ENCODE measurements at places on chromosomes 4 and X.

DNA sequence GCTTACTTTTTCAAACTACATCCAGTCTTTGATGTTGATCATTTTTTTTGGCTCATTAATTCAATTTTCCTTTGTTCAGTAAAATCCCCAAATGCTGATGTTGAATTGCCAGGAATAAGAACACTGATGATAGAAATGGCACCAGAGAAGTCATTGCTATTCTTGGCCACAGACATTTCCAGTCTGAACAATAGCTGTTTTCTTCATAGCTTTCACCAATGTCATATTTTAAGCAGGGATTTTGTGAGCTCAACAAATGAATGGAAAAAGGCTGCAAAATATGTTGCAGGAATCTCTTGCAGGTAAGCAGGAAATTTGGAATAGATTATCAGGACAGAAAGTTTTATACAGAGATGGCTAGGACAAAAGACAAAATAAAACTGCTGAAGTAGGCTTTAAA, 40.5 kb upstream of the GLRB start:
- no peak for DNase-seq

- DNase-seq = no peak
Observed at GRCh38 chrX:99777912-99778311, 632.2 kb downstream of the PCDH19 start.

DNA sequence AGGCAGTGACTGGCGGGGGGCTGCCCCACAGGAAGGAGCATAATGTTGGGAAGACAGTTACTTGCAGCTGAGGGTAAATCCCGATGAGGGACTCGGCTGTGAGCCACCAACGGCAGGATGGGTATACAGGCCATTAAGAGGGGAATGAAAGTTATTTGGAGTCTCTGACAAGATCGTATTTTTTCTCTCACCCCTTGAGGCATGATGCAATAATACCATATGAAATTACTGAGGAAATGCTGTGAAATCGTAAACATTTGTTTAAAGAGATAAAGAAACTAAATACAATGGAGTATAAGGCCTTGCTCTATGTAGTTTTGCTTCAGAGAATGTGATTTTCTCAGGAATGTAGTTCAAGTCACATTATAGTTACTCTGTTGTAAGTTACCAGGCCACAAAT, 12.7 kb downstream of the IL1RAPL1 start:
- DNase-seq = no peak

DNA sequence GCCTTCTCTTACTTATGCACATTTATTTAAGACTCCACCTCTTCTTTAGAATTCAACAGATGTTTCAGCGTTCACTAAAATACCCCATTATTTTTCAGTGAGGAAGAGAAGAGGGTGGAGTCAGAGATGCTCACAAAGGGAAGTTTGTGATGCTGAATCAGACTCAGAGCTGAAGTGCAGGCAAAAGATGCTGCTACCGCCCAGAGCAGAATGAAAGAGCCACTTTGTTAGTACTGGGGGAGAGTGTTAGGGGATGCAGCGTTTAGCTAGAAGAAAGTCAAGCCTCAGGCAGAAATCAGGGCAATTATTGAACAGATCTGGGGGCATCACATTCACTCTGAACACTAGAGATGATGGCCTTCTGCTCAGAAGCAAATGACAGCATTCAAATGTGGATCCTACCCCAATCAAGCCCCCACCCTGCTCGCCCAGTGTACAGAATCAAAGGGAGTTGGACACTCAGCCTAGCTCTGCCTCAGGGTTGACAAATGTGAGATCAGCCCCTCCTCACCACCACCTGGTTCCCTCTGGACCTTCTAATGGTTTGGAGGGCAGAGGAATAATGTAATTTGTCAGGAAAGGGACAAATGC, 138.3 kb downstream of the UNC5C start:
- DNase-seq = no peak

GRCh38 chr4:37002625-37003024, 241.9 kb upstream of the NWD2 start:
- no peak for DNase-seq

DNA sequence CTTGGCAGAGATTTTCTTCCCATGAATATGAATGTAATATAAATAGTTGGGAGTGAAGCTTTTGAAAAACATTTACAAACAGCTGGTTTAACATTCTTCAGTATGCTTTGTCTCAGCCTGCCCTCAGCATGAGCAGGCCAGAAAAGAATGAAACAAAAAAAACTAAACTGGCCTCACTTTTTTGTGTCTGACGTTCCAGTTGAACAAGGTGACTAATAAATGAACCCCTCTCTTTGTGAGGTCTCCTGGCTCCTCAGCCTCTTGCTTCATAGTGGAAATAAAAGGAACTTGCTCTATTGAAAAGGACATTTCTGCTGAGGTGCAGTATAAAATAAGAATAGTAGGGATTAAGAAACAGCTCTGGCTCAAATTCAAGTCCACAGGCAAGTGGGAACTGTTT, 9.4 kb downstream of the CHST7 start:
- no peak for DNase-seq

GRCh38 chrX:38982370-38982769, 181.1 kb downstream of the MID1IP1 start:
- DNase-seq = no peak

DNA sequence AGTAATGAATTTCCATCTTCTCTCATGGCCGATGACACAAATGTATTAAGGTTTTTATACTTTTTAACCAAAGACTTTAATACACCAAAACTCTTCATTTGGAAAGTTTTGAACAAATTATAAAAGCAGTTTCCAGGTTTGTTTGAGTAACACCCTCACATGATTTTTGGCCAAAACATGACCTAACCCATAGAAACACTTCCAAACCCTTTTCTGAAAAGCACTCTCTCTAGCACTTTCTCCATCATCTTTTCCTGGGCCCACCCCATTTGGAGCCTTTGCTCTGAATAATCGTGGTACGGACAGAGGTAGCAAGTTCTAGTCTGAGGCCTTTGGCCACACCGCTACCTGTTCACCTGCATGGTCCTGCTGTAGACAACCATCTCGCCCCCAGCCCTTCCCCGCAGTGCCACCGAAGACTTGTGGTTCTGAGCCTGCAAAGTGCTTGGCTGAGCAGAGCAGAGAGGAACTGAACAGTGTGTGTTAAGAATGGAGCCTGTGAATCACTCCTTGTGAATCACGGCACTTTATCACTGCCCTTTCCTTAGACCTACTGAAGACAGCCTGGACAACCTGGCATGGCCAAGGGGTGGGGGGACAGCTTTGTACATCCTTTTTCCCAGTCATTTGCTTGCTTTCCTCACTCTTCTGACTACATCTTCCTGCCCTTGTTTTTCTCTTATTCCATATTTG, 181.8 kb downstream of the PTTG2 start:
- no peak for DNase-seq

- DNase-seq = no peak
Observed at GRCh38 chr4:37446016-37446415, 201.5 kb downstream of the NWD2 start.

- no peak for DNase-seq
Observed at GRCh38 chr4:100208459-100208858, 18.2 kb upstream of the DDIT4L start.

GRCh38 chr4:64617800-64618199, 208.6 kb upstream of the TECRL start:
- DNase-seq = peak; percentile 1

DNA sequence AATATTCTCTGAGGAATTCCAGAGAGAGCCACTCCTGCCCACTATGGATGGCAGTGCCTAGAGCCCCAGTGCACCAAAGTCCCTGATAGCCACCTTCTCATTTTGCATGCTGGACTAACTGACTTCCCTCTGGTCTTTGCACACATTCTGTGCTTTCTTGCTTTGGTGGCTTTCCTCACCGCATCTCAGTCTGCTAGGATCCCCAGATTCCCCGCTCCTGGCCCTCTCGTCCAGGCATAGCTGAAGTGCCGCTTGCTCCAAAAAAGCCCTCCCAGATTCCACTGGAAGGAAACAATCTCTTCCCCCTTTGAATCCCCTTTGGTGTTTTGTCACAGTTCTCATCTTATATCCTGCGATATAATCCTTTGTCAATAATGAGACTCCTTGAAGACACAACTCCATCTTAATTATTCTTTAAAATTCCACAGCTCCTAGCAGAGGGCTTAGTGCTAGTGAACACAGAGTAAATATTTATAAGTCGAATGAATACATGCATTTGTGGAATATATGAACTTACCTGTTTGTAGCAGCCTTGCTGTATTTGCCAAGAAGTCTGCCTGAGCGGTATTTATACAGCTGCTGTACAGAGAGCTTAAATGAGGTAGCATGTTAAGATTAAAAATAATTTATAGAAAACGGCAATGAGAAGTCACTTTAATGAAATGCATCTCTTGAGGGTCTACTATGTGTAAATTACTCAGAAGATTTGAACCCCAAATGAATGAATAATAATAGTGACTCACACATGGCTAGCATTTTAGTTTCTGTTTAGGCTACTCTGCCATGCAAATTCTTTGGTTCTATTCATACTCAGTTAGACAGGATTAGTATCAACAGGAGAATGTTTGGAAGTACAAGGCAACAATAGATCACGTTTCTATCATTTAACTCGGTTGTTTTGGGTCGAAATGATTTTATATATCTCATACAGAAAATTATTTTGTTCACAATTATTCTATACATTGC, 421.9 kb upstream of the TENM3 start:
- no peak for DNase-seq

Measured in NCI-H2081 treated with DMSO at 0.1 percent for 48 hours (cell line).